ENCODE measurements at places on chromosomes 1 and 21.
A peak's percentile ranks its signal among the peaks of the same experiment; 100 is the strongest.

- no peak for DNase-seq
Measured at GRCh38 chr1:162631546-162632191, 595 bp upstream of the DDR2 start.

DNA sequence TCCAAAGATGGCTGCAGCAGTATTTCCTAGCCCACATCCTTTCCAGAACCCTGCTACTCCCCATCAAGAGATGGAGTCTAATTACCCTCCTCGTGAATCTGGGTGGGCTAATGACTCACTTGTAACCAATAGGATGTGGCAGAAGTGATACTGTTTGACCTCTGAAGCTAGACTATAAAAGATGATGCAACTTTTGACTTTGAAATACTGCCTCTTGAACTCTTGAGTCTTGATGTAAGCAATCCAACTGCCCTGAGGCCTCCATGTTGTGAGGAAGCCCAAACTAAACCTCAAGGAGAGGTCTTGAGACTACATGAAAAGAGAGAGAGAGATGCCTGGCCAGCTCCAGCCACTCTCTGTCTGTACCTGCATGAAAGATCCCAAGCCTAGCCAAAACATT lies 29.5 kb downstream of the LMO4 start:
- no peak for DNase-seq

DNA sequence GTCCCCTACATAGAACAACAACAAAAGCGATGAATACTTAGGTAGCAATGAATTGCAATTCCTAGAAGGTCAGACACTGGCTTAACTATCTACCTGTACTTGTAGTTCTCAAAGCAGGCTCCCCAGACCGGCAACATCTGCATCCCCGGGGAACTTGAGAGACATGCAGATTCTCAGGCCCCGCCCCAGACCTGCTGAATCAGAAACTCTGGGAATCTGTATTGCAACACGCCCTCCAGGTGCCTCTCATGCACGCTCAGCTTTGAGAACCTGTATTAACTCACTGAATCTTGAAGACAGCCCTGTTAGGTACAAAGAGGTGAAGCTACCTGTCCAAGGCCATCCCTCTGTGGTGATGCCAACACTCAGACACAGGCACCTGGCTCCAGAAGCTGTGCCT lies 128.1 kb downstream of the KAZN start:
- DNase-seq: no peak

DNA sequence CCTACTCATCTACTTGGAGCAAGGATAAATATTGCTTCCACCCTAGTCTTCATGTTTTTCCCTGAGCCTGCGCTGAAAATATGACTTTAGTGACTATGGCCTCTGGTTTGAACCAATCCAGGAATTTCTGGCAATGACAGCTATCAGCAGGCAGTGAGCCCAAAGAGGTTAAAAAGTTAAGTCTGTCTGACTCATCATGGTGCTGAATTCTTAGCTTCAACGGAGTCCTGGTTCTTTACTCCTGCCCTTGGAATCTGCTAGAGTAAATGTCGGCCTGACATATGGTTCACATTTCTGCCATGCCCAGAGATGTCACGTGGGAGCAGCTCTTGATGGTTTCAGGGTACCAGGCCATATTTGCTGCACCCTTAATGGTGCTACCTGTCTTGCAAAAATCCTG lies 351.6 kb upstream of the PLXNA2 start:
- DNase-seq: peak; percentile 47

DNA sequence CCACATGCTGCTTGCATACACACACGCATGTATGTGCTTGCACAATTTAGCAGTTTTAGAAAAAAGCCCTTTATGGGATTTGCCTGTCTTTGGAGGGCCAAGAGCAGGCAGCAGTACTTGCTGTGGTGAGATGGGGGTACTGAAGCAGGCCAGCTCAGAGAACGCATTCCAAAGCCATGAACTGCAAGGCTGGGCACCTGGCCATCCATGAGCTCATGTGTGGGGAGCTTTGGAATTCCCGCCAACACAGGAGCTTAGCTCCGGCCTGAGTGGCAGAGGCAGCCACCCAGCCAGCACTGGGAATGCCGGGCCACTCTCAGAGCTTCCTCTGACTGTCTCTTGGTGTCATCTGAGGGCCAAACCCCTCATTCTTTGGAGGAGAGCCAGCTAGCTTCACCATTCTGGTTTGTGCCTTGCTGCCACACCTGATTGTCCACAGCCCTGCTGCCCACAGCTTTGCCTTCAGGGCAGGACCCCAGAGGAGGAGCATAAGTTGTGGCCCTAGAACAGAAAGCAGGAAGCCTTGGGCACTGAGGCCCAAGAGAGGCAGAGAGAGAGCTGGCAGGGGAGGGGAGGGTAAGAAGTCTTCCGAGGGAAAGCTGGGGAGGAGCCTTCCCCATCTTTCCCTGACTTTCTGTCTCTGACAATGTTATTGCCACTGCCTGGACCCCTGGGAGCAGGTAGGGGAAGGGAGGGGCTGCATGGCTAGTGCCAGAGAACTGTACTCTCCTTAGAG lies 92.1 kb upstream of the POU3F1 start:
- DNase-seq: peak; percentile 93

DNA sequence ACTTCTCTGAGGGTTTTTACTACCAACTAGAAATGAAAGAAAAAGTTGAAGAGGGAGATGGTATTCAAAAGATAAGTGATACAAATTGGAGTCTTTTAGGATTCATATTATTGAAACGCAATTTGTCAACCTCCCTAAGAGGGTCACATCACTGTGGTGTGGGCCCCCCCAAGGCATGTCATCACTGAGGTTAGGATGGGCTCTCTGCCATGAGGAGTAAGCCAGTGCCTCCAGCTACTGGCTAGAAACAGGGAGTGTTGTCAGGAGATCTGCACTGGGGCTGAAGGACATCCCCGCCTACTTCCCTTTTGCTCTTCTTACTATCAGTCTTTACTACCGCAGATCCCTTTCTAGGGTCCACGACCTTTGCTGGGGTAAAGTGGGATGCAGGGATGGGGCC lies 25.9 kb downstream of the ITSN1 start:
- DNase-seq: no peak

DNA sequence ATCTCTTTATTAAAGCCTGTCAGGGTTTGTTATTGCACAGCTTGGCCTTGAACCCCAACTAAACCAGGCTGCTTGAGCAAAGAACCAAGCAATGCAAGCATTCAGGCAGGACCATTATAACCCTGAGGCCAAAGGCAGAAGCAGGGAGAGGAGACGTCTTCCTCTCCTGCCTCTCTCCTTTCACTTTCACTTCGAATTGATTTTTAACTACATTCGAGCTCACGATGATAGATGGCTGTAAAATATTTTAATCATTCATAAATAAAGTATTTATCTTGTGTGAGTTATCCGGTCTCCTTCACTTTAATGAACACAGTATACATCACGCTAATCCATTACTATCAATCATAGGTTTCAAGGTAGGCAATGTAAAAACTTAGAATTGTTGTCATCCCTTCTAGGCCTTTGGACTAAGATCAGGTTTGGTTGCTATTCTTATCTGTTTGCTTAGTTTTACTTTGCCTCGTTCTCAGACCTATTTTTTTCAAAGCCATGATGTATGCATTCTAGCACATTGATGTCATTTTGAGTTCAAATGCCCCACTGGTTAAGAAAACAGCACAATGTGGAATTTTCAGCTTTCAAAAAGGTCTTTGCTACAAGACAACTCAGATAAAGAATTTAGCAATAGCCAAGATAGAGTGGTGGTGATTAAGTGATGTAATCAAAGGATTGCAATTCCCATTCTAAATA lies 480.2 kb upstream of the RUNX1 start:
- no peak for DNase-seq

DNA sequence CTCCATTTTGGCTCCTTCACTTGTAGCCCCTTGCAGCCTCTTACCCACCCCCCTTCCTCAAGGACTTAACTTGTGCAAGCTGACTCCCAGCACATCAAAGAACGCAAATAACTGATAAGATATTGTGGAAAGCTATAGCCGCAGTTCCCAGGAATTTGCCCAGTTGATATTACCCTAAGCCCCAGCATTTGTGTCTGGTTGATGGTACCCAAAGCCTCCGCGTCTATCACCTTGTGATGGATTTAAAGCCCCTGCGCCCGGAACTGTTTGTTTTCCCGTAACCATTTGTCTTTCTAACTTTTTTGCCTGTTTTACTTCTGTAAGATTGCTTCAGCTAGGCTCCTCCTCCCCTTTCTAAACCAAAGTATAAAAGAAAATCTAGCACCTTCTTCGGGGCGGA lies 5.9 kb downstream of the YARS1 start:
- no peak for DNase-seq

- no peak for DNase-seq
Measured at GRCh38 chr1:40096977-40097782, at the start of gene PPT1. Gene PPT1 (minus strand): TSS chr1:40097252. CDS start chr1:40097238, 14 bp downstream.

- no peak for DNase-seq
Measured at GRCh38 chr1:153397924-153398651, 7.2 kb upstream of the S100A8 start.

GRCh38 chr1:19662313-19662712 lies 2.4 kb upstream of the HTR6 start:
- DNase-seq: no peak

DNA sequence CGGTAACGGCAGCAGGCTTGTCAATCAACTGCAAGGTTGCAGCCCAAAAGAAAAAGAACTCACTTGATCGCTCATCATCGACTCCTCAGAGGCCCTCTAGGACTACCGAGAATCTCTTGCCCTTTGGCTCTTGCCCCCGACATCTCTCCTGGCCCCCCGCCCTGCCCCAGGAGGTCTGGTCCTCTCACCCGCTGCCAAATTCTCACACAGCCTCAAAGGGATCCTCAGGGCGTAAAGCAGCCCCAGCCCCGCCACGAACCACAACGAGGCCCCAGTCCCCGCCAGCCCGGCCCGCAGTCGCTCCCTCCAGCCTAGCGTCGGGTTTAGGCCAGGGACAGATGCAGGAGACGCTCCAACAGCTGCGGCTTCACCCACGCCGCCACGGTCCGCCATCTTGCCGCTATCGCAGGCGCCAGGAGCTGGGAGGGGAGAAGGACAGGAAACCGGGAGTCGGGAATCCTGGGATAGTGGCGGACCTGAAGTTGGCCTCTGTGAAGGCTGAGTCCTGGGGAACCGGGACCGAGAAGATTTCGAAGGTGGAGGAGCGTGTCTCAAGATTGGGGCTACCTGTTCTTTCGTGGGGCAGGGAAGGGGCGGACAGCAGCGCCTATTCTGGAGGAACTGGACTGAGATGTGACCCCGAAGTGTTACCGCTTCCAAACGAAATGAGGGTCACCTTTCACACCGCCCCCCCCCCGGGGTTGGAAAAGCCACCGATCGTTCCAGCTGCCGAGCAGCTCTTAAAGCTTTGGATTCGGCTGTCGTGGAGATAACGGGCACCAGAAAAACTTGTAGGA lies at the start of gene ST7L:
Gene ST7L (minus strand): TSS at position 421 of the 797 bp plus-strand sequence. CDS start 28 bp downstream, at position 393.
- DNase-seq: no peak

DNA sequence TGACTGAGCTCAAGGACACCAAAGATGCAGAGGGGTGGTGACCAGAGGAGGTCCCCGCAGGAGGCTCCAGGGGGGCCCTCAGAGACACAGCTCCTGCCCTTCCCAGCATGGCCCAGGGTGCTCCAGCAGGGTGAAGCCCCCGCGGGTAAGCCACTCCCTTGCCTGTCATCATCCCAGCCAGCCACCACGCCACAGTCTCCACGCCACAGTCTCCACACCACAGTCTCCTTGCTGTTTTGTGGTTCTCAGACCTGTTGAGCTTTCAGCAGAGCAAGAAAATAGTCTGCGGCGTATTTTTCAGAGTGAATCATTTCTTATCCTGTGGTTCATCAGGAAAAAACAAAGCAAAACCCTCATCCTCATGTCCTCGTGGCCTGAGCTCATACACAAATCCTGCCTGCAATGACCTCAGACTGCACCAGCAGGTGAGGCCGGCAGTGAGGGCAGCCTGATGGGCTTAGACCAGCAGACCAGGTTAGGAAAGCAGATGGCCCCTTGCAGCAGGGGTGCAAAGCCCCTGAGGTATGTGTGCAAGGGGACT lies 25.7 kb upstream of the ABCG1 start:
- peak; percentile 41 for DNase-seq

DNA sequence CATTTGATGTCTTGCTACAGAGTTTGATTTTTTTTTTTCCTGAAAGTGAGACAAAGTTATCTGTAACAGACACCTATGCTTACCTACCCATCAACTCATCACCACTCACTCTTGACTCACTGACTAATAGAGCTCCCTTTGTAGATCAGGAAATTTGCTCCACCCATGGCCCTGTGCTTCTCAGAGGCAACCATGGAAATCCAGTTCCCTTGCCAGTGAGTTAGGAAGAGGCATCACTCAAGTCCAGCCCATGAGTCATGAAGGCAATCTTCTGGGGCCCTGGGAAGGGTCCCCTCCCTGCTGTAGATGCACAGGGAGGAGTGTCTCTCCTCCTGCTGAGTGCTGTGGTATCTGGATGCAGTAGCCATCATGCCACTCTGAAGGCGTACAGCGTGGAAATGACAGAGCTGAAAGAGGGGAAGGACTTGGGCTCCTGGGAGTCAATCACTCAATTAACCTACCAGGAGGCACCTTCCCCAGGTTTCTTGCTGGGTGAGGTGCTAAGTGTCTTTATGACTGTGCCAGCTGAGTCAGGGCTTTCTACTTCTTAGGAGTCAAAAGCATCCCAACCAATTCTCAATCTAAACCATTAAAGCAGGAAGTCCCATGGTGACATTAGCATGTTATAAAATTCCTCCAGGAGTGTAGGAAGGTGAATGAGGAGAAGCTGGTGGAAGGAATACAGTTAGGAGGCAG lies 56.1 kb downstream of the DNTTIP2 start:
- no peak for DNase-seq

- DNase-seq: no peak
Measured at GRCh38 chr1:151790940-151791651, 796 bp upstream of the TDRKH start.

GRCh38 chr1:154206196-154206595 lies at the start of gene CFAP141:
Gene CFAP141 (minus strand): TSS chr1:154206333. CDS start chr1:154206307, 26 bp downstream.
- DNase-seq: no peak

DNA sequence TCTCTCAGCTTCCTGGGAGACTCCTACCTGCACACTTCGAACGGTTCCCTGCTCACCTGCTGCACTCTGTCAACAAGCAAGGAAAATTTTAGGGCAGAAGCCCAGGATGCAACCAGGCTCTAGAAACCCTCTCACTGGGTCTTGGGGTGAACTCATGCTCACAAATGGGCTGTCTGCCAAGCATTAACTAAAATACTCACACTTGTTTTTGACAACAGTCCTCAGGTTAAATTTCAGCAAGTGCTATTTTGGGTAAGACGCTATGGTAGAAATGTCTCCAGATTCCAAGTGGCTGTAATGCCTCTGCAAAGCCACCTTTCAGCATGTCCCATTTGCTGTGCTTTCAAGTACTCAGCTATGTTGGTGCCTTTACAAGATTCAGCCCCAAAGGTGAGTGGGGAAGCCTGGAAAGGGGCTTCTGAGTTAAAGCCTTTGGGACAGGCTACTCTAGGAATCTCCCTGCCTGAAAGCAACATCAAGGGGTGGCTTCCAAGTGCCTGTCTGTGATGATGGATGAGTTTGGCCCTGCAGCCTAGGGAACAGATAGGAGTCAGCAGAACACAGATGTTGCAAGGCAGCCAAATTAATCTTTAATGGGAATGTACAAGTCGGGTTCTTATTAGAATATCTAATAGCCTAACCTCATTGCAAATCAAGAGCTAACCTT lies 211.9 kb upstream of the SPAG17 start:
- DNase-seq: no peak

All from non-pigmented ciliary epithelial cell (primary cell).